Activated naive CD4-positive, alpha-beta T cell treated with anti-CD3 and anti-CD28 coated beads, Interleukin-2, amount 50 U/mL, for 16 hours (primary cell): ENCODE measurements at places on chromosomes 11 and 22.

GRCh38 chr22:47963660-47964059 is 1201.2 kb downstream of the TBC1D22A start:
- DNase-seq = no peak

DNA sequence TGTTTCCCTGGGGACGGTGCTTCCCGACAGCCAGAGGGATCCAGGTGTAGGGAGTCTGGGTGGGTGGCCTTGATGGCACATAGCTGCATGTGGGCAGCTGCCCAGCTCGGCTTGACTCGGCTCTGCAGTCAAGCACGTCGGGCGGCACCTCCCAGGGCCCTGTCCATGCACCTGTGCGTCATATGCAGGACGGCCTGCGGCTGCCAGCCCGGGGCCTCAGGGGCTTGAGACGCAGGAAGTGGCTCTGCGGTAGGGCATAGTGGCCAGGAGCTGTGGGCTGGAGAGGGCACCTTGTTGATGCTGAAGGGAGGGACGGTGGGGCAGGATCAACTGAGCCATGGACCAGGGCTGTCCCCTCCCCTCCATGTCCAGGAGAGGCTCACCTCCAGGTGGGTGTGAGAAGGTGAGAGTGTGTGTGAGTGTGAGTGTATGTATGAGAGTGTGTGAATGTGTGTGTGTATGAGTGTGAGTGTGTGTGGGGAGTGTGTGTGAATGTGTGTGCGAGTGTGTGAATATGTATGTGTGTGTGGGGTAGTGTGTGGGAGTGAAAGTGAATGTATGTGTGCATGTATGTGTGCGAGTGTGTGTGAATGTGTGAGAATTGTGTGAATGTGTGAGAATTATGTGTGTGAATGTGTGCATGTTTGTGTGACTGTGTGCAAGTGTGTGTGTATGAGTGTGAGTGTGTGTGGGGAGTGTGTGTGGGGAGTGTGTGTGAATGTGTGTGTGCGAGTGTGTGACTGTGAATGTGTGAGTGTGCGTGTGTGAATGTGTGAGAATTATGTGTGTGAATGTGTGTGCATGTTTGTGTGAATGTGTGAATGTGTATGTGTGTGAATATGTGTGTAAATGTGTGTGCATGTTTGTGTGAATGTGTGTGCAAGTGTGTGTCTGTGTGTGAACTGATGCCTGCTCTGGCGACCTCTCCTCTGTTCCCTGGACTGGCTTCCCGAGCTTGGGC is 5.7 kb upstream of the SUN2 start:
- DNase-seq = no peak

- no peak for DNase-seq
Observed at GRCh38 chr11:24289301-24289700, 207.6 kb upstream of the LUZP2 start.

DNA sequence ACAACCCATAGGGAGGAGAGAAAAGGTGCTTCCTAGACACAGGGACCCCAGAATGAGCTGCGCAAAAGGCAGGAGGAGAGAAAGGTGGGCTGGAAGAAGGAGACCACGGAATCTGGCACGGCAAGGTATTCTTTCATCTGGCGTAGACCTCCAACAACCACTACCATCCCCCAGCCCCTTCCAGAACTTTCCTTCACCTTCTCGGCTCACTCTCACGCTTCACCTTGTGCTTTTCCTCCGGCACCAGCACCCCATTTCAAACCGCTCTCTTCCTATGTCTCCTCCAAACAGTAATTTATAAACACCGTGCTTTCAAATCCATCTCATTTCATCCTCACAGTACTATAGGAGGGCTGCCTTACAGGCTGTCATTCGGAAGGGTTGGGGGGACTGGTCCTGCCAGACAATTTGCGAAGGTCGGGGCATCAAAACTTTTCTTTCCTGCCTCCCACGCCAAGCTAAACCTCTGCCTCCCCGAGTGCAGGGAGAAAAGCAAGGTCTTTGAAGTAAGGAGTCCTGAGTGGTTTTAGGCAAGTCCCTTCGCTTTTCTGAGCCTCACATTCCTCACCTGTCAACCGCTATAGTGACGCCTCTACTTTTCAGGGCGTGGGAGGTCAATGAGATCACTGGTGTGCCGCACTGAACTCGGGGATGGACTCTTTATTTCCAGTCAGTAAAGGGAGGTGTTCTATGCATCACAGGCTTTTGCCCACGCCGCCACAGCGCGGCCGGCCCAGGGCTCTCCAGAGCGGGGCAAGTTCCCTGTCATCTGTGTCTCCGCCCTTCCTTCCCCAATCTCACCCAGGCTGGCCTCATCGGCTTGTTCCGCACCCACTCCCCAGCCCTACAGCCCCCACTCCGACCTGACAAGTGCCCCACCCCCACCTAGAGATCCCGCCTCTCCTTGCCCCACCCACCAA is 800 bp downstream of the KCTD21 start:
- DNase-seq = peak; percentile 80

- no peak for DNase-seq
Observed at GRCh38 chr11:83680321-83680720, 394.2 kb upstream of the CCDC90B start.

GRCh38 chr11:67355794-67356386 is 2.5 kb upstream of the POLD4 start:
- no peak for DNase-seq

- DNase-seq = no peak
Observed at GRCh38 chr11:103644676-103645075, 391.8 kb upstream of the DDI1 start.

GRCh38 chr11:2572491-2573239 is 127.1 kb downstream of the KCNQ1OT1 start:
- peak; percentile 5 for DNase-seq

- no peak for DNase-seq
Observed at GRCh38 chr11:48127521-48128183, 89.0 kb upstream of the OR4B1 start.

DNA sequence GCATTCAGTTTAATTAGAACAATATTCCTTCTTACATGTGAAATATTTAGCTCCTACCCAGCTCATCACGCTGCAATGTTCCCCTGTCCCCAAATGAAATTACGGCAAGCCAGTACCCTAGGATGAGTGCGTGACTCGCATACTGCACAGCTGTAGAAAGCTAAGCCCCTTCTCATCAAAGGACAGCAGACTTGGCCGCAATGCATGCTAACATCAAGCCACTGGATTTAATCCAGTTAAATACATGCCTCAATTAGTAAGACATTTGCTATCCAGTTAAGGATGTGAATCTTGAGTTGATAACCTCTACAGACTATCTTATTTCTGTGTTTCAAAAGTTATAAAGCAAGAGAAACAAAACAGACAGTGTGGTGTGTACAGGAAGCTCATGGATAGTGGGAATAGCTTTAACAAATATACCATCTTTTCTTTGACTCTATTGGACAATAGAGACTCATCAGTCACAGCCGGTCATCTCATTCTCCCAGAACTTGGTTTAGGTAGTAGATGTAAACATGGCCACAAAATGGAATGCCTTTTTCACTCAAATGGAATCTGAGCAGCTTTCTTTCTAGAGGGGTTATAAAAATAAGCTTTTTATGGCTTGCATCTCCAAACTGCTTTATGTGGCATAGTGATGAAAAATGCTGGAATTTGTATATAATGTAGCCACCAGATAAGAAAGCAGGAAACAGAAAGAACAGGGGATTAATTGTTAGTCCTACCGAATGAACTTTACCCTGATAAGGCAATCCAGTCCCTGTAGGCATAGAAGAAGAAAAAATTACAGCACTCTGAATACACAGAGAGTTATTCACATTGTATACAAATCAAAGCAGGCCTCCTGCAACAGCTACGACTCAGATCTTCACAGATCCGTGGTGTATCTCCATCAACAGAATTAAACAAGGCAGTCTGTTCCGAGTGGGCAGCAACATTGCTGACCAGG is 224.1 kb downstream of the CADM1 start:
- DNase-seq = no peak

DNA sequence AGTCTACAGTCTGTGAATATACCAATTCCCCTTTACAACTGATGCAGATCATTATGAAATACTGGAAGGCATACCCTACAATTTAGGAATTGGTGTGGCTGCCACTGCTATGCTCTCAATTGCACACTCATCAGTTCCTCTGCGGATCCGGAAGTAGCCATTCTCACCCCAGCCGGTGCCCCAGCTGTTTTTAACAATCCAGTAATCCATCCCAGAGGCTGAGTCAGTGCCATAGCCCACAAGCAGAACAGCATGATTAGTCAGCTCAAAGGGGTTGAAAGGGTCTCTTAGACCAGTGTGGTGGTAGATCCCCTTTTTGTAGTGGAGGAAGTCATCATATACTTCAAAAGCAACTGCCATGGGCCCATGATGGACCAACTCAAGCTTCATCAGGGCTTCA is 43.6 kb downstream of the CTSC start:
- DNase-seq = no peak

DNA sequence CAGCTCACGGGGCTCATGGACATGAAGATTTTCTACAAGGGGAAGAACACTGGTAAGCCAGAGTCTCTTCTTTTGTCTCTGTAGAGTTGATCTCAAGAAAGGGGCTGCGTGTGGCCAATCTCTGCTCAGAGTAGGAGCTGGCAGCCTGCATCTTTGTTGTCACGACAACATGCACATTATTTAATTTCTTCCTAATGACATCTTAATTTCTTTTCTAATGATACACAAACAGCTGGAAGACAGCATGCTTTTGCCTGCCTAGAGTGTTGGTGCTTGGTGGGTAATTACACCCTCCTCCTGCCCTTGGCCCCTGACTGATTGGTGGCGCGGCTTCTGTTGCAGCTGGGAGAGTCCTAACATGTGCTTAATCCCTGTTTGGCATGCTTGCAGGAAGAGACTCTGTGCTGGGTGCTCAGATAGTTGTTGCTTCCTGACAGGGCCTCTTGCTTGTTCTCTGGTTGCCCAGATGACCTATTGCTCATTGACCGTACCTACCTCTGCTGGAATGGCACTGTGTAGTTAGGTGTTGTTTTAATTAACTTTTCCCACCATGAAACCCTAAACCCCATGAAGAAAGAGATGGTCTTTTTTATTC is 106.9 kb upstream of the SORL1-AS1 start:
- DNase-seq = no peak

DNA sequence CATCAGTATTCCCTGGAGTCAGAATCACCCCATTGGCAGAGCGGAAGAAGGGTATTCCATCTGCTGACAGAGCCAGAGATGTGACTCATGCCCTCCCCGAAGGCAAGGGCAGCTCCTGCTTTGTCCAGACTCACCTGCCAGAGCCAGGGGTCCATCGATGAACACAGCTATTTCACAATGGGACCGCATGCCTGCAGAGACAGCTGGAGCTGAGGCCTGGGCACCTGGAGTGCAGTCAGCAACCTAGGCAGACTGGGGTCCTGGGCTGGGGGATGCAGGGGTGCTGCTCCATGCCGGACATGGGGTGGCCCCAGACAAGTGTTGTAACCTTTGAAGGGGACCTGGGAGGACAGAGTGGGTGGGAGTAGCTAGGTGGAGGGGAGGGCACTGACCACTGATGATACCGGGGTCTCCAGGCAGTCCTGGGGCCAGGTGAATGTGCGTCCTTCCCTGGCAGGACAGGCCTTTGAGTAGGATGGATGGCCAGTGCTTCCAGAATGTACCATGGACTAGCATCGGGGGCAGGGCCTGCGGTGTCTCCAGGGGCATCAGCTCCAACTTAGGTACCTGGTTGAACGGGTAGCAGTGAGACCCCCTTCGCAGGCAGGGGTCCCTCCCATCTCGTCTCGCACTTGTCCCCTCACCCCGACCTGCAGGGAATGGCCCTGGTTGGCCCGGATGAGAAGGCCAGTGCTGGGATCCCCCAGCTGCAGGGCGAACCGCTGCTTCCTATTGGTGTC is 1.7 kb downstream of the TRPT1 start:
- DNase-seq = peak; percentile 15

DNA sequence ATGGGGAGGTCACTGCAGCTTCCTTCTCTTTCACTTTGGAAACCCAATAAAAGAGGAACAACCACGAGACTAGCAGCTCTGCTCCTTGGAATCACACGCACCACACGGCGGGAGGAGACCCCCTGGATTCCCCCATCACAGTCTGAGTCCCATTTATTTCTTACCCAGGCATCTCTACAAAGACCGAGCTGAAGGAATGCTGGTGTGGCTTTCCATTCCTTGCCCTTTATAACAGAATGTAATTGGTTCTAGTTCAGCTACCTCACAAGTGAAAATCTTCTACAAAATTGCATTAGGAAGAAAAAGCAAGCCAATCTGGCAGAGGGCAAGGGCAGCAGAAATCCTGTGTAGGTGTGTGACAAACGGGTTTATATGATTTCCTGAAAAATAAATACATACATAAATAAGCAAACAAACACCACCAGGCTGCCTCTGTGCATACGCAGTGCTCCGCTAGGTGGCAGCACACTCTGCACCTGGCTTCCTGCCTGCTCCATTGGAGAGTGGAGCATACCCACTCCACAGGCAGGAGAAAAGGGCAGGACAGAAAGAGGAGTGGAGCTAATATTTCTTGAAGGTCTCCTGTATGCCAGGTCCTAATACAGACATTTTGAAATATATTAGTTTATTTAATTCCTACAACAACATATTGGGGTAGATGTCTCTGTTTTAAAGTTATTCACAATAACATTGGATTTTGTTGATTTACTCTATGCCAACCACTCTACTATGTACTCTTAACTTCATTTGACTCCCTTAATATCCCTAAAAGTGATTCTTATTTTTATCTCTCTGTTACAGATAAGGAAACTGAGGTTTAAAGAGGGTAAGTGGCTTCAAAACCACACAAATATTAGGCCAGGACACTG is 673.1 kb downstream of the KCNA4 start:
- no peak for DNase-seq

DNA sequence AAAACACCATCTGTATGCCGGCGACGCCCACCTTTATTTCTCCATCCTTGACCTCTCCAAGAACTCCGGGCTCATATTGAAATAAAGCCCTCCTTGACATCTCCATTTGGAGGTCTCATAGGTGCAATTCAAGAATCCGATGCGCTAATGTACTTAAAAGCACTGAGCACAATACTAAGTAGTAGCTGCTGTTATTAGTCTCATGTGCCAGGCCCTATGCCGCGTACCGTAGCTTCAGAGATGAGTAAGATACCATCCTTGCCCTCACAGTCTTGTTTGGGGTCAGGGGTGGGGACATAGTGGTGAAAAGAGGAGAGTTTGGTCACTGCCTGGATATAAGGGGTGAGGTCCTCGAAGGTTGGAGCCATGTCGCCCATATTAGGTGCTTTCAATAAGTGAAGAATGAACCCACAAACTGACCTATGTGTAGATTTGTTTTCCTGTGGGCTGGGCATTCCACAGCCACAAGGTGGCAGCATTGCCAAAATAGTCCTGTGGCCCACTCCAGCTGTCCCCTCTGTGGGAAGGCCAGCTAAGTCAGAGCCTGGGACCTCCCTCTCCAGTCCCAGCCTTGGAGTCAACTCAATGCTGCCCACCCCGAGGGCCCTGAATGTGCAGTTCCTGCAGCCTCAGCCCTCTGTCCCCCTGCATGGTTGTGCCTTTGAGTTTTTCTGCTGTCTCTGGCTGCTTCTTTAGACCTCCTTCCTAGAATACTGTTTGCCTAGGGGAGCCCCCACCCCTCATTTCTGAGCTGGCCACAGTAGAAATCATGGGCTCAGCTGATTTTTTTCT is 6.5 kb downstream of the DCPS start:
- DNase-seq = peak; percentile 57

DNA sequence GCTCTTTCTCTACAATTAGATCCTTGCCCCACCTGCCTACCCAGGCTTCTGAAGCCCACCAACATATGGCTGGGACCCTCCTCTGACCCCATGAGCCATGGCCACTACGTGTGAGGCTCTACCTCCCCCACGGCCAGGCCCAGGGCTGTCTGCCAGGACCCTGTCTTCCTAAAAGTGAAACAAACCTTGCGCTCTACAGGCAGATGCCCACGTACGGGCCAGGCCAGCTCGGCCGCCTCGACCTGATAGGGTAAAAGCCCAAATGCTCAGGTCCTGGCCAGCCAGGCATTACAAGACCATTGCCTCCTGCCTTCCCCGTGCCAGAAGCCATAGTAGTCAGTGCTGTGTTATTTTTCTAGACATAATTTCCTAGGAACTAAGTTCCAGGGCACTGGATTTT is 1496.4 kb downstream of the BRD1 start:
- no peak for DNase-seq
